ENCODE measurements at places on chromosomes 7 and 10.

- no peak for DNase-seq
Measured at GRCh38 chr7:135943134-135943879, 33.9 kb downstream of the MTPN start.

DNA sequence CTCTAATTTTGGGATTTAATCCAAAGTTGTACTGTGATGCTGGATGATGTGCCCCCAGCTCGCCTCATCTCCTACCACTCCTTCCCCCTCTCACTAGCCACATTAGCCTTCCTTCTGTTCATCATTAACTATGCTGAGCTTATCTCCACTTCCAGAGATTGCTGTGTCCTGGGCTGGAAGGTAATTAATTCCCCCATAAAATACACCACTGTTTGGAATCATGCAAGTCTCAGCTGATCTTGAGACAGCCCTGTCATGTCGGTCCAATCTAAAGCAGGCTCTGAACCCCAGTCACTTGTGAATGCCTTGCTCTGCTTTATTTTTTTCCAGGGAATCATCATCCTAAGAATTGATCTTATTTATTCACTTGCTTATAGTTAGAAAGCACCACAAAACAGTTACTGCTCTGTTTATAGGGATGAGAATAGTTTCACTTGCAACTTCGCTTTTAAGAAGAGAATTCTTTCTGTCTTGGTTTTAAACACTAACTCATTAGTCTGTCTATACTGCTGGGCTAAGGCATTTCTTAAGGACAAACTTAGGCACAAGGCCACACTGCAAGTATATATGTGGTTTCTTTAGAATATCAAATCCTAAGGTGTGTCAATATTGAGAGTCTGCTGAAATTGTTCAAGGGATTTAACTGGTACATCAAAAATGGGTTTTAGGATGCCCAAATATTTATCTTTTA lies 341.1 kb upstream of the SEMA3A start:
- DNase-seq, result no peak

DNA sequence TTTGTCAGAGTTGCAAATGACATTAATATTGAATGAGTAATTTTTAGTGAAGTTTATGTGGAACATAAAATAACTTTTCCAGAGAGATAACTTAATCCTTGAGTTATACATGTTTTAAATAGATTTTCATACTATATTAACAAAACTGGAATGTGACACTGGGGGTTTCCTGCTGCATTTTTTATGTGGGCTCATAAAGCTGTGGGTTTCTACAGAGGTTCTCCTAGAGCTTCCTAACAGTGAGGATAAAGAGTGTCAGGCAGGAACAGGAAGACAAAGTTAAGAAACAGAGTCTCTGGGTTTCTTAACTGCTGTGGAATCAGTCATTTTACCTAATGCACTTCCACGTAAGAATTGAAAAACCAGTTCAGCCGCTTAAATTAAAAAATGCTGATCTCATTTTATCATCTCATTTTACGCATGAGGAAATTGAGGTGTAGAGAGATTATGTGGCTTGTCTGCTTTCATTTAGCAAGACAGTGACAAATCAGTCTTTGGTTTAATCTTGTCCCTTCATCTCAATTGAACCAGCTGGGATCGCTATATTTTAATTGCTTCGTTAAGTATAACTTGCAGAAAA lies 5.0 kb downstream of the CD36 start:
- no peak for DNase-seq

DNA sequence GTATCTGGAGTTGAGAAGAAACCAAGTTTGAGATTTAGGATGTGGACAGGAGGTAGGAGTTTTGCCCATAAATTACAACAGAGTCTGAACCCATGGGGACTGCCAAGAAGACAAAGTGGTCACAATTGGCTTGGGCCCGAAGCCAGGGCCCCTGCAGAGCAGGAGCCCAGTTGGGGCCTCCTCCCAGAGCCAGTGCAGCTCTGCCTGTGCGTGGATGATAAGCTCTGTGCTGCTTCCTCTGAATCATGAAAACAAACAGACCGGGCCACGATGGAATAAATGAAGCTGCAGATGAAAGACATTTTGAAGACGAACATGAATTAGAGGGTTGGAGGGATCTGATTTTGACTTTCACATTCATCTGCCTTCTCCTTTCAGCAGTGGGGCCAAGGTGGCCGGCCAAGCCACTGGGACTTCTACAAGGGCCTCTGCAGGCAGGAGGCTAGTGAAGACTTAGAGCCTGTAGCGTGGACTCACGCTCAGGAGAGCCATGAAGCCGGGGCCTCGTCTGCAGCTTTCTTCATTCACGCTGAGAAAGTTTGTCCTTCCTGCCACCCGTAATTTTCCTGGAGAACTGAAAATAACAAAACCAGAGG lies 156.8 kb upstream of the LYZL1 start:
- no peak for DNase-seq

- DNase-seq, result no peak
Measured at GRCh38 chr10:23157239-23157681, 34.9 kb upstream of the PTF1A start.
